NCI-H446 (cell line): ENCODE measurements at places on chromosomes 16 and 17.

DNA sequence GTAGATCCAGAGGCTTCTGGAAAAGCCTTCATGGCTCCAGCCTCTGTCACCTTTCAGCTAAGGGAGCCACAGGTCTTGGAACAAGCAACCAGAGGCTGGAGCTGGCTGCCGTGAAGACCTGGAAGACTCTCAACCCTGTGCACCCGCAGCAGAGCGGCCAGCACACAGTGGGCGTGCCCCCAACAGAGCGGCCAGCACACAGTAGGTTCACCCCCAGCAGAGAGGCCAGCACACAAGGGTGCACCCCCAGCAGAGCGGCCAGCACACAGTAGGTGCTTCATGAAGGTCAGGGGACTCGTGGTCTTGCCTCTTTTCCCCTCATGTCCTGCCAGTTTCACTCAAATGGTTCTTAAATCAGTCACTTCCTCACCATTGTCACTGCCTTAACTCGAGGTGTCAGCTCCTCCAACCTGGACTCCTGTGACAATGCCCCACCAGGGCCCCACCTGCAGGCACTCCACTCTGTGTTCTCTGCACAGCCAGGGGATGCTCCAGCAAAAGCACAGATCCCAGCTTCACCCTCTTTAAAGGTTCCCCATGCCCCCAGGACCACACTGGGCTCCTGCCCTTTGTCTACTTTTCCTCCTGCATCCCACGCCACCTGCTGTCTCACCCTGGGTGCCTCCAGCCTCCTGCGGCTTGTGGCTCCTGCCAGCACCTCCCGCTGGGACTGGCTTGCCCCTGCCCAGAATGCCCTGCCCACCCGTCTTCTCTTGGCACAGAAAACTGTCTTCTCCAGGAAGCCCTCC, 42.4 kb upstream of the DOC2B start:
- no peak for DNase-seq

- DNase-seq, result no peak
Measured at GRCh38 chr17:65472666-65473309, 88.7 kb downstream of the AXIN2 start.

GRCh38 chr17:17700251-17700969, 19.2 kb downstream of the RAI1 start:
- DNase-seq, result no peak

DNA sequence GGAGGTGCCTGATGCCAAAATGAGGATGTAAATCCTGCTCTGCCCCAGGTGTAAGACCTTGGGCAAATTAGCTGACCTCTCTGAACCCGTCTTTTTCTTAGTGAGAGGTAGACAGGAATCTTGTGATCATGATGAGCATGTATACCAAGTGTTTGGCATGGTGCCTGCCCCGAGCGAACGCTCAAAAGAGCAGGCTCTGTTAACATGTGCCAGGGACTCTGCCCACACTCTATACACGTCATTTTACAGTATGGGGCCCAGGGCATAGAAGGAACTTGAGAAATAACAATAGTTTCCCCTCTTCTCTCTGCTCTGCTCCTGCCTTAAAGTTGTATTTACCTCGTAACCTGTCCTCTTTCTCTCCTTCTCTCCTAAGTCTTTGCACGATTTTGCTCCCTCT, 9.3 kb upstream of the MAF start:
- DNase-seq, result no peak

DNA sequence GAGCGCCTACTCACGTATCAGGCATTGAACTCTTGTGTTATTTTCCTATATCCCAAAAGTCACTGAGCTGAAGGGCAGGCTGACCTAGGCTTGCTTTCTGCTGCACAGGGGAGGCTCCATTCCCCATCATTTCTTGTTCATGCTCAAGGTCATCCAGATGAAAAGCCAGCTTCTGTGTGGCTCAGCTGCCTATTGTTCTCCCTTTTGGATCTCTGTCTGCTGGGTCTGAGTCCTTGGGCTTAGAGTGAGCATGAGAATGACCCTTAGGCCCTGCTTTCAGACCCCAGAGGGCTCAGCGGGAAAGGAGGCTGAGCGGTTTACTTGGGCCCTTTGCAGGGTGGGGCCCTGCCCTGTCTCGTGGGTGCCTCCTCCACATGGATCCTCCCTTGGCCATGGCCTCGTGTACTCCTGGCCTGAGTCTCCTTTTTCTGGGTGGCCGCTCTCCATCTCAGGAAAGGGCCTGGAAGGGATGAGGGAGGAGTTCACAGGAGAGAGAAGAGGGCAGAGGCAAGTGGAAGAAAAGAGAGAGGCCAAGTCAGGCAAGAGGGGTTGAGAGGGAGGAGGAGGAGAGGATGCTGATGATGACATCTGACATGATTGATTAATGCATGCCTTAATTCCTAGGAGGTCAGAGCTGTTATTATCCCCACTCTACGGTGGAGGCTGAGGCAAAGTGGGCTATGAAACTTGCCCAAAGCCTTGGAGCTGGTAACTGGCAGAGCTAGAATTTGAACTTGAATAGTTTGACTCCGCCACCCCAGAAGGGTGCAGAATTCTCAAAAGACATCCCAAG, 19.8 kb upstream of the MAP3K14 start:
- DNase-seq, result no peak

DNA sequence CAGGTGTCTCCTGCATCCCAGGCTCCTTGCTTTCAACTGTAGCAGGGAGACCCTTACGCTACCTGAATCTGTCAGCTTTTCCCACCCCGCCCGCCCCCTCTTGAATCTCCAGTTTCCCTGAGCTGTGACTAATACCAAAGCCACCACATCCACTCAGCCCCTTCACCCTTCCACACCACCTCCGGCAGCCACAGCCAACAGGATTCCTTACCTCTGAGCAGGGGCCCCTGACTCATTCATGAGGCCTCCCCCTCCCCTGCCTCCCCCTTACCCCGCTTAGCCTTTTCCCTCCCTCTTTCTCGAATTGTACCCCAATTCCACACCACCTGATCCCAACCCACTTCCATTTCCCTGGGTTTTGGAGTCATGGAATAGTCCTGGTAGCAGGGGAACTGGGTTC, 2.3 kb downstream of the STX1B start:
- no peak for DNase-seq

- DNase-seq, result no peak
Measured at GRCh38 chr17:80424261-80424660, 9.3 kb downstream of the ENDOV start.

DNA sequence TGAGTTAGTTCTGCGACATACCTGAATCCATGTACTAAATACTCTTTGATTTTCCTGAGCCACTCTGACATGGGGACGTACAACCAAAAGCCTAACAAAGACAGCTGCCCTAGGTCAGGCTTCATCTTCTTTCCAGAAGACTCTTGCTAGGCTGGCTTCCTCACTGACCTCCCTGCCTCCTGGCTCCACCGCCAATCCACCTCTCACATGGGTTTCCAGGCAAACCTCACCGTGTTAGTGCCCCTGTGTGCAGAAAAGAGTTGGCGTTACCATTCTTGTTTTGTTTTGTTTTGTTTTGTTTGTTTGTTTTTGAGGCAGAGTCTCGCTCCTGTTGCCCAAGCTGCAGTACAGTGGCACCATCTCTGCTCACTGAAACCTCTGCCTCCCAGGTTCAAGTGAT, 135.3 kb downstream of the WSCD1 start:
- DNase-seq, result no peak

DNA sequence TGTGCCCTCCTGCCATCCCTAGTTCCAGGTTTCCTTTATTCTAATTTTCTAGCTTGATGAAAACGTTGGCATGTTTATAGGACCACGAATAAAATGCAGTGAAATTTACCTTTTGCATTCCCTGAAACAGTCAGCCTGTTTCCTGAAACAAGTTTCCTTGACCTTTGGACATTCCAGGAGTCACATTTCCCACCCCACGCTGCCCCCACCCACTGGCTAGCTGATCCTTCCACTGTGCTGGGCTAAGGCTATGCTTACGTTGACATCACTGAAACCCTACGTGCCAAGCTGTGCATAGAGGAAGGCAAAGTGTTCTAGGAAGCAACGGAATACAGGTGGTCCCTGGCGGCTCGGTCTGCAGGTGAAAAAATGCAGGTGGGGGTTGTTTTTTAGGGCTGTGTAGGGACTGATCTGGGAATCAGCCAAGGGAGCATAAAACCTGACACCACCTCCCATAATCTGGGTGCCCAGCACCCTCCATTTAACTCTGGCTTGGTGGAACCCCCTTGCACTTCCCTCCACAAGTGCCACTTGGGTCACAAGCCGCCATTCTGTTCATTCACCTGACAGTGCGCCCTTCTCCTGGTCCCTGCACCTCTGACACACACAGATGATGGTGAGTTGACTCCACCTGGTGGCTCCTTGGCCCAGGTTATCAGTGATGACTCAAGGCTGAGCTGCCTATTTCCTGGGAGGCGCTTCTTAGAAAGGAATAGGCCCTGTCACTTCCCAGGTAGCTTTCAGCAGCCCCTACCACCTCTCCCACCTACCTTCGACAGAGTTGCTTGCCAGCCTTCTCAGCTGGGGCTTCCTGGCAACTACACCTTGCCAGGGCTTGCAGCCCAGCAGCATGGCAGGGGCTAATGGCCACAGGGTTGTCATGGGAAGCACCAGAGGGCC, 83.7 kb downstream of the N4BP1 start:
- no peak for DNase-seq

GRCh38 chr17:21005367-21005766, 37.4 kb downstream of the USP22 start:
- DNase-seq, result no peak

GRCh38 chr17:7703584-7704479, 1.2 kb upstream of the EFNB3 start:
- no peak for DNase-seq

DNA sequence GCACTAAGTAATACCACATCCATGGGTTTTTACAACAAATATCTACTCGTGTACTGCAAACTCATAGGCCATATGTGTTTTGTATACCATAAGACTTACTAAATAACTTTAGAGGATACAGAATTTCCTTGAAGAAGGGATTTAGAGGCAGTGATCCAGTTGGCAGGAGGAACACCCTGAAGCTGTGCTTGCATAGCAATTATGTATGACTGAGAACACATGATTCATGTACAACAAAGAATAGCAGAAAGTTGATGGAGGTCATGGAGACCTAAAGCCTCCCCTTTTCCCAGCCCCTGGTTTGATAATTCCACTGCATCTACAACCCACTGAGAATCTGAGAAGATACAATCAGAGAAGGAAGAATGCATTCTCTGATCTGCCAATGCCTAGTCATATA, 83.8 kb upstream of the PMFBP1 start:
- DNase-seq, result no peak
